ENCODE measurements at places on chromosomes 7 and 10.

- DNase-seq, result no peak
These were observed 46.2 kb downstream of the ZNF277 start for GRCh38 chr7:112252691-112253090.

DNA sequence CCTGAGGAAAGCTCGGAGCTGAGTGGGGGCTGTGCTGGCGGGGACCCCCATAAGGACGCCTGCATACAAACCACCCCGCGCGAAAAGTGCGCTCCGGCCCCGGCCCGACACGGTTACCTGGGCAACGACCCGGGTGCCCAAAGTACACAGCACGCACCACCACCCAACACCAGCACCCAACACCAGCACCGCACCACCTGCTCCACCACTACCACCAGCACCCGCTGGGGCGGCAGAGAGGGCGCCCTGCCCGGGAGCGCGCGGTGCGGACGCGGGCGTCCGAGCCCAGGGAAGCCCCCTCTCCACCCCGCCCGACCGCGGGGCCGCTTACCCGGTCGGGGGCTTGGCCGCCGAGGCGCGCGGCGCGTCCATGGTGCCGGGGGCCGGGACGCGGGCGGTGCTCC lies 345 bp downstream of the COBL start:
- DNase-seq, result no peak

DNA sequence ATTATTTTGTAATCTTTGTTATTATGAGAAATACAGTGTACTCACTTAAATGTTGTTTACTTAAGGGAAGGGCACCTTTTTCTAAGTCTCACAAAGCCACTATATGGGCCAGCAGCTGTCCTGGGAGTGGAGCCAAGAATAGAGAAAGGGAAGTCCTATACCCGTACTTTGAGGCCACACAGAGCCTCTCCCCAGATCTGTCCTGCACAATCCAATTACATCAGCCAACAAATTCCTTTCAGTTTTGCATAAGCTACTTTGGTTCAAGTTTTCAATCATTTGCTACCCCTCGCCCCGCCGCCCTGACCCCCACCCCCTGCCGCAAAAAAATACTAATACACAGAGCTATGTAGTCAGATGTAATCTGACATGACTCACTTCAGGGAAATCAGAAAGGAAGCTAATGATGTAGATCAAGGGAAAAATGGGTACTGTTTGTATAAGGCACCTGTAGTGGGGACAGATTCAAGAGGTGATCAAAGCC lies 297.4 kb upstream of the NEBL start:
- DNase-seq, result no peak

GRCh38 chr7:16719699-16720098 lies 33.9 kb upstream of the TSPAN13 start:
- DNase-seq, result no peak

GRCh38 chr7:99648843-99649242 lies 31.0 kb downstream of the CYP3A5 start:
- no peak for DNase-seq

GRCh38 chr7:127411176-127411575 lies 18.7 kb upstream of the ZNF800 start:
- DNase-seq, result no peak

- DNase-seq, result no peak
These were observed 28.4 kb downstream of the ENTPD1 start for GRCh38 chr10:95784279-95784913.

GRCh38 chr7:108138911-108139310 lies 8.8 kb upstream of the LAMB4 start:
- no peak for DNase-seq

DNA sequence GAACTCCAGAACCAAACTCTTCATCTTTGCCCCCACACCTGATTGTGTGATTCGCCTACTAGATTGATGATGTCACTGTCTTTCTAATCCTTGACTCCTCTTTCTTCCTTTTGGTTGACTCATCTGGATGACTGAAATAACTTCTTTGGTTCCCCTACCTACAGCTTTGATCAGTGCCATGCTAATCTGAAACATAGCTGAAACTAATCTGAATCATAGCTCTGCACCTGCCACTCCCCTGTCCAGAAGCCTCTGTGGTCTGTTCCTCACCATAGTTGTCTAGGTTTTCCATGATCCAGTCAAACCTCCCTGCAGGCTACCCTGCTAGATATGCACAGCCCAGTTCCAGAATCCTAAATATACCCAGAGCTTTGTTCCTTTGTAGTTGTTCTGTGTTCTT lies 51.9 kb downstream of the ZNF365 start:
- DNase-seq, result peak; percentile 48

Data from activated naive CD4-positive, alpha-beta T cell treated with anti-CD3 and anti-CD28 coated beads, Interleukin-2, amount 50 U/mL, for 16 hours (primary cell).